GM23338 (cell line): ENCODE measurements at places on chromosomes 4 and X. TPM values are rescaled to one million over a fixed set of nuclear protein-coding genes. Genes with fewer than 3 reads are reported as not detected.

SPANXB1 gene
- total RNA-seq: not detected in 2 replicates

HNRNPDL gene
- 243 and 250 TPM in 2 replicates for total RNA-seq

MAGEC3 gene
- total RNA-seq: not detected in 2 replicates

CCNG2 gene
- total RNA-seq: 14.2 and 16.5 TPM in 2 replicates

PAGE4 gene
- not detected in 2 replicates for total RNA-seq

UGT2B10 gene
- not detected in 2 replicates for total RNA-seq

QRFPR gene
- total RNA-seq: 0.35 and 1.3 TPM in 2 replicates

ZNF711 gene
- total RNA-seq: 18.5 and 20.0 TPM in 2 replicates

HSD17B13 gene
- not detected in 2 replicates for total RNA-seq

ARHGAP36 gene
- total RNA-seq: 0.21 TPM in 1 of 2 replicates, not detected in the other

TMPRSS11B gene
- not detected in 2 replicates for total RNA-seq

GRCh38 chr4:72451349-72451748, 117.7 kb downstream of the ADAMTS3 start:
- no peak for DNase-seq

- peak; percentile 63 for DNase-seq
These were observed 63.3 kb downstream of the GPAT3 start for GRCh38 chr4:83599183-83599582.

- no peak for DNase-seq
These were observed 49.2 kb upstream of the PJA1 start for GRCh38 chrX:69214463-69214862.

- DNase-seq: no peak
These were observed 223.9 kb downstream of the CAMK2D start for GRCh38 chr4:113537628-113538027.

DNA sequence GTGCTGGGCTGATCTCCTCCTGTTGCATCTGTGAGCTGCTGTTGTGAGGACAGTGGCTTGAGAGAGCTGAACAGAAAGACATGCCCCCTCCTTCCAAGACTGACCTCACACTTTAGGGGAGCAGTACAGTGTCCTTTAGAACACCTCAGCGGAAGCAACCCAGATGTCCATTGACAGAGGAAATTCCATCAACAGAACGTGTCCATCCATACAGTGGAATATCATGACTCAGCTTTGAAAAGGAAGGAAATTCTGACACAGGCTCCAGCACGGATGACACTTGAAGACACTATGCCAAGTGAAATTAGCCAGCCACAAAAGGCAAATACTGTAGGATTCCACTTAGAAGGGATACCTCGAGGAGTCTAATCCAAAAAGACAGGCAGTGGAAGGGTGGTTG, 103.5 kb downstream of the GPR143 start:
- no peak for DNase-seq

DNA sequence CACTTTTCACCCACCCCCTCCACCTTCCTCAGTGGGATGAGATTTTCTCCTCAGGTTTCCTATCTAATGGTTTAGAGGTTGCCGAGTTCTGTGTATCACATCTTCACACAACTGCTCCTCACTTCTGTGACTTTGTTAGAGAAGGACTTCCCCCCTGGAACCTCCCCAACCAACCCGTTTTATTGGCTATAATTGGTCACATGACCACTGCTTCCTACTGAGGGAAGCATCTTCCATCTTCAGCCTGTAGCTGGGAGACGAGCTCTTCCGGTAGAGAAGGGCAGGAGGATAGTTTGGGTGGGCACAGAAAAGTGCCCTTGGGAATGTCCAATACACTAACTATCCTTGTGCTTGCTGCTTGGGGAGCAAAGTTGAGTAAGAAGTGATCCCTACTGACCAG, 90.5 kb downstream of the STK32B start:
- DNase-seq: no peak

GRCh38 chr4:96775501-96775900, 935.6 kb downstream of the PDHA2 start:
- DNase-seq: no peak

- DNase-seq: no peak
These were observed 6.6 kb downstream of the ZFX start for GRCh38 chrX:24156177-24156576.

DNA sequence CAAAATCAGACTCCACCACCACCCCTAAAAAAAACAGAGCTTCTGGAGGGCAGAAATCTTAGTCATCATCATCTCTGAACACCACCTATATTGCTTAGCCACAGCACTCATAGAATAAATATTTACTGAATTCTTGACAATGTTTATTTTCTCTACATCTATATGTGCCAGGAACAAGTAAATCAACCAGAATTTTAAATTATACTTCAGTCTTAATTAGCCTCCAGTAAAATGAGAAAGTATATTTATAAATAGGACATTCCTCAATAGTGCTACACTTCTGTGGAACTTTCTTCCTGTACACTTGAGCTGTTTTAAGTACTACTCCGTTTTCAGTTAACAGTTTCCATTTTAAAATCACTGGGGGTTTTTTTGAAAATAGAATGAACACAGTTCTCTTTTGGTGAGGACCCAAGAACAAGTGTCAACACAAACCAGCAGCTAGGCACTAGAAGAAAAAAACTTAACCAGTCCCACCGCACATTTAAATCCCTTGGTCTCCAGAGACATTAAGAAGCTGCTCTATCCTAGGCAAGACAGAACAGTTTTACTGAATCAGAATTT, 25.5 kb downstream of the SMIM14 start:
- DNase-seq: no peak

DNA sequence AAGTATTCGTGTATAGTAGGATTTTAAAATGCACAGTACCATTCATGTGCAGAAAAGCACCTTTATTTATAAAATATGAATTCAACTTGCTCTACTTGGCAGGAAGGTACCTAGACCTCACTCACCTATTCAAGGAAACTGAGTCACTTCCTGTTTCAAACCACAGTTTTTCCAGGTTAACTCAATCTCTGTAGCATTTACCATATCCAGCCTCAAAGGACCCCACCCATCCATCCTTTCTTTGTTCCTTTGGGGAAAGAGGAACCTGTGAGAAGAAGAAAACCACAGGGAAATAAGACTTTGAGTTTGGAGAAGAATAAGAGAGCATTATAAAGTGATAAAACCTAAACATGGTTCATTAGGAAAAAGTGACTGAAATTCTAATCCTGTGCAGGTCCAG, 250.7 kb downstream of the CBR4 start:
- DNase-seq: no peak

GRCh38 chr4:53011259-53011905, 149.3 kb downstream of the RASL11B start:
- no peak for DNase-seq

DNA sequence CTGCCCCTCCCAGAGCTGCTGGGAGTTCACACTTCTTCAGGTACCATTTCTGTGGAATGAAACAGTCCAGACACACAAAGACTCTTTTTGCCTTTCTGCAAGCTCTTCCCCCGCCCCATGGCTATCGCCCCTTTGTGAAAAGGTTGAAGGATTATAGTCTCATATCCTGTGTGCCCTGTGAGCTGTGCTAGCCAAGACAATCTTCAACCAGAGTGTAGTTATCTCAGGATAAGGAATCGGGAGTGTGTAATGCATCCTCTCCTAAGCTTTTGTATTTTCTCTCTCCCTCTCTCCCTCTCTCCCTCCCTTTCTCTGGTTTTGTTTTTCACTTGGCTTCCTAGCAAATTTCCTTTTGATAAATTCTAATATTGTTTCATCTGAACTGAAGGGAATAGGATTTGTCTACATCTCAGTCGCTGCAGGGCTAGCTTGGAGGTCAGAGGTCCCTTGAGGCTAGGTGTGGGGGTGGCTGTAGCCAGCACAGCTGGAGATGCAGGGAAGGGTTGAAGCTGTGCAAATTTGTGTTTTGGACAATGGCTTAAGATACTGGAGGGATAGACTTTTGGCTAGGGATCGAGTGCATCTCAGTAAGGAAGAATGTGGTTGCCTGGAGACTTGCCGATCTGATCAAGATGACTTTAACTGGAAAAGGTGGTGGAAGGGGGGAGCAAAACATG, 74.6 kb upstream of the NALF2 start:
- DNase-seq: no peak

GRCh38 chrX:131841496-131842437, 181.3 kb upstream of the STK26 start:
- DNase-seq: peak; percentile 79

GRCh38 chr4:38284294-38285030, 324.3 kb downstream of the PTTG2 start:
- no peak for DNase-seq

GRCh38 chr4:34633241-34633640, 1611.1 kb downstream of the ARAP2 start:
- DNase-seq: no peak

GRCh38 chr4:48546336-48546735, 56.3 kb downstream of the ZAR1 start:
- DNase-seq: peak; percentile 58

- no peak for DNase-seq
These were observed 32.7 kb downstream of the TMSB4X start for GRCh38 chrX:13007519-13008188.

DNA sequence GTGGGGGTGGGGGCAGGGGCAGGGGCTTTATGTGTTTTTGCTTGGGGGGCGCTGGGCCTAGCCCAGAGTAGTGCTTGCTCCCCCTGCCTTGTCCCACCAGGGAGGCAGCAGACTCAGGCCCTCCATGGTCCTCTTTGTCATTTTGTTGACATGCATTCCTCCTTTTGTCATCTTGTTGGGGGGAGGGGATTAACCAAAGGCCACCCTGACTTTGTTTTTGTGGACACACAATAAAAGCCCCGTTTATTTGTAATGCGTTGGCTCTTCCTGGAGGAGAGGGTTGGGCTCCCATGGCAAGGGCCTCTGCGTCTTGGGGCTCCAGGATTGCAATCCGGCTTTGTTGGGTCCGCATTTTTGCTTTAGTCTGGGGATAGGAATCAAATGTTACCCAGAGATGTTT, 2.2 kb downstream of the EMD start:
- DNase-seq: peak; percentile 79

GRCh38 chrX:55039471-55039870, 8.7 kb upstream of the ALAS2 start:
- DNase-seq: no peak

GRCh38 chrX:38987198-38987651, 186.0 kb downstream of the MID1IP1 start:
- no peak for DNase-seq

- DNase-seq: no peak
These were observed 168.8 kb upstream of the HS3ST1 start for GRCh38 chr4:11597506-11597905.

DNA sequence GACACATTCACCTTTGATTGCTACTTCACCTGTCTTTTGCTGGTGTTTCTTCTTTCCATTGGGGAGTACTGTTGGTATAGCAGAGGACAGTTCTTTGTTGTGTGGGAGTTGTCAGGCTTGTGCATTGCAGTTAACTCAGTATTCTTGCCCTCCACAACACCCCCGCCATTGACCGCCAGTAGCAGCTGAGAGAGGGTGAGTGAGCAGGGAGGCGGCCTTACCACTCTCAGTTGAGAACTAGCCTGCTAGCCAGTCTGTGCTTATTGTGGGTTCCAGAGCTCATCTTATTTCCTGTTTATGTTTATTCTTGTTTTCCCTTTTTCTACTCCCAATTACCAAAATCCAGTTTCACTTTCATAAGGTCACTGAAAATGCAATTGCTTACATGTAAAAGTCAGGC, 52.2 kb downstream of the STIM2 start:
- DNase-seq: no peak

DNA sequence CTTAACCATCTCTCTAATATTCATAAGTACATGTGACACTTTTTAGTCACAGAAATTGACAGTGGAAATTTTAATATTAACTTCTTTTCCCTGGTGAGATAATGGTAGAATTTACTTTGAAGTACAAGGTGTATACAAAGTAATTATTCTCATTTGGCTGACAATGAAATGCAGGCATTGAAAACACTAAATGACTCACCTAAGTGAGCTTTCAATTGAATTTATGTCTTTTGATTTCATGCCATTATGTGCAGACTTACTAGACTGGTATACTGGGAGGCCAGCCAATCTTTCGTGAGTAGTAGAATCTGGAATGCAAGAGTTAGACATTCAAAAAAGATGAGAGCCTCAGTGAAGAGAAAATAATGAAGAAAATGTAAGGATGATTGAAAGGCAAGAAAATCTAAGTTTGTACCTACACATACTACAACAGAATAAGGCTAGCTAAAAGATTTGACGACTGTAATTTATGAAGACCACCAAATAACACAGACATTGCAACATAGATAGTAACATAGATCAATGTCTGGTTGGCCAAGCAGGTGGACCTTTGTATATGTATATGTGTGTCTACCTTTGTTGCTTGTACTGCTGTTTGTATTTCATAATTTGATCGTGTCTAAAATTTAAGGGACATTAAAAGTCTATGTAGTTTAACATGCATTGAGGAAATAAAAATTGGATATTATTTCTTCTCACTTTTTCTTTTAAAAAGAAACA, 459.7 kb downstream of the IL15 start:
- DNase-seq: no peak

DNA sequence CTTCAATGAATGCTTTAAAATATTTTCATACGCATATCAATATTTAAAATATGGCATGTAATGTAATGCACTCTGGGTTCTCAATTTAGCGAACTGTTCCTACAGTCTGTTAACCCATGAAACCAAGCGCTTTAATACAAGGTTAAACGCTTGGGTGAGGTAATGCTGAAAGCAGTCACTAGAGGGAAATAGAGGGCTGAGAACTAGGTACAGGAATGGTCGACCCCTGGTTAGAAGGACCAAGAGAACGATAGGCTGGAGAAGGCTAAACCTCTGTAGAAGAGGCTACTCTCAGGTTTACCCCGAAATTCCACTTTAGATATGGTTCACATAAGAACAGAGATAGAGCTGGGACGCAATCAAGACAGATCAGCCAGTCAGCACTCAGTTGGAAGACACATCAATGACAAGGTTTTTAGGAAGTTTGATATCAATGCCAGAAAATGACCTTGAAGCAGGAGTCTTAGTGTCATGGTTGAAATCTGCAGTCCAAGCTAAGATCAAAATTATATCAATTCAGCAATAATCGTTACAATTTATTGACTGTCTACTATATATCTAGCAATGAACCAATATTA, 26.9 kb downstream of the ARSJ start:
- DNase-seq: peak; percentile 87

DNA sequence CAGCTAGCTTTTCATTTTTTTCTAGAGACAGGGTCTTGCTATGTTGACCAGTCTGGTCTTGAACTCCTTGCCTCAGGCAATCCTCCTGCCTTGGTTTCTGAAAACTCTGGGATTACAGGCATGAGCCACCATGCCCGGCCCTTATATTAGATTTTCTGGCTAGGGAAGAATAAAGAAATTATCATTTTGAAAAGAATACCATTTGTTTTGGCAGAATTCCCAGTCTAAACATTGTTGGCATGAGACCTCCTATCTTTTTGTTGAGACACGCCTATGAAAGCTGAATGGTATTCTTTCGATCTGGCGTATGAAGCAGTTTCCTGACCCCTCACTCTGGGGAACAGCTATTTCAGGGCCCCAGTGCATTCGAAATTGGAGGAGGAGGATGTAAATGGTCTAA, 107.0 kb downstream of the REPS2 start:
- no peak for DNase-seq

- no peak for DNase-seq
These were observed 43.8 kb downstream of the ELOVL6 start for GRCh38 chr4:110154582-110154981.

GRCh38 chrX:140123446-140123845, 158.1 kb upstream of the CXorf66 start:
- DNase-seq: peak; percentile 54
